ENCODE measurements at places on chromosomes 12 and 14.

DNA sequence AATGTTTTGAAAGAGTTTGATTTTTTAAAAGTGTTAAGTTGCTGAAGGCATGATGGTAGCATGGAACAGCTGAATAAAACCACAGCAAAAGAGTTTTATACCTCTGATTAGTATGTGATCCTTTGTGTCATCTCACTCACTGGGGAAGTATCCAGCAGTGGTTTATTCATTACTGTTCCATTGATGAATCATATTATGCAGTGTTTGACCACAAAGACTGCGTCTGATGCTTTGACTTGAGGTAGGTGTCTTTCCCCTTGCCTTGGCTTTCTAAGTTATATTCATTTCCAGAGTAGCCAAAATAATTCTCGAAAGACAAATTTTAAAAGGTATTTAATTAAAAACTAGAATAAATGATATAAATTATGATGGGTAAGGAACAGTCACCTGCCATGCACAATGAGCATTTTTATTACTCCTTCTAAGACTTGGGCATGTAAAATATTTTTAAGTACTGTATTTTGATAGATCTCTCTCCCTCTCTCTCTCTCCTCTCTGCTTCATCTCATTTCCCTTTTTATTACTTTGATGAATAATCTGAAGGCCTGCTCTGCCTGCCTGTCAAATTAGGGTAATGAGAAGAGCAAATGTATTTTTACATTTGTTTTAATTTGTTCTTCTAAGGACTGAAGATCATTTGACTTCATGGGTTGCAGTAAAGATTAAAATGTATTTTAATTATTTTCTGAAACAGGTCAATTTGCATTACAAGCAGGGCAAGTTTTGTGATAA, 164.9 kb downstream of the NAV3 start:
- DNase-seq: peak; percentile 65

GRCh38 chr14:31045501-31046080, 19.4 kb upstream of the STRN3 start:
- DNase-seq: no peak

- peak; percentile 11 for DNase-seq
These were observed 365.6 kb downstream of the BCL11B start for GRCh38 chr14:98906123-98906995.

DNA sequence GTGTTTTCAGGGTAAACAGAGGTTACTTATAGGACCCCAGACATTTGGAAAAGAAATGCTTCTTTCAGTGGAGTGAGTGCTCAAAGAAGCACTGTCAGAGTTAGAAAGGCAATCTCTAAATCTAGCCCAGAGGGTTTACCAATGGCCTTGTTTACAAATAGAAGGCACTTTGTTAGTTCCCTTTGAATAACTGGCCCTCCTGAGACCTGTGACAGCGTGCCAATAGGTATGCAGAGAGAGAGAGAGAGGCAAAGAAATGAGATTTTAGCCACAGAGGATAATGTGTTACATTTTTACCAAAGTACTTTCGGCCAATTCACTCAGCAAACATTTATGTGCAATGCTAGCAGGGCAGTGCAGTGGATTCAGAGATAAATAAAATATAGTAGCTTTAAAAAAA, 41.9 kb downstream of the TPH2 start:
- no peak for DNase-seq

DNA sequence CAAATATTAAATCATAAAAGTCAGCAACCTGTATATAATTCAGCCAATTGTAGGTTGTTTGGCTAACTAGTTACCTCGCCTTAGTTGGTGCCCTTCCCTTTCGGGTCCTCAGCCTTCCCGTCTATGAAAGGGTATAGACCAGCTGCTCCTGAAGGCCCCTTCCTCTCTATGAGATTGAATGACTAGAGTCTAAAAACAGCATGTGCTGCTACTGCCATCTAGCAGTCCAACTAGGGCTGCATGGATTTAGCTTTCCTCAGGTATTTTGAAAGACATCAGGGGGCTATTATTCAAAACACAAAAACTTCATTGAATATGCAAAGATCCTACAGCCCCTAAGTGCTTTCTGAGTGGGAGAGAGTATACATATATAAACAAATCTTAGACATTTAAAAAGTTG, 37.0 kb upstream of the TMEM263 start:
- no peak for DNase-seq

- no peak for DNase-seq
These were observed 10.8 kb downstream of the TSPAN9 start for GRCh38 chr12:3087758-3088650.

GRCh38 chr12:27551172-27551840, 27.3 kb downstream of the PPFIBP1 start:
- no peak for DNase-seq

GRCh38 chr14:21626491-21627230, 8.1 kb downstream of the OR10G2 start:
- no peak for DNase-seq

GRCh38 chr12:7047306-7047705, 13.2 kb upstream of the C1S start:
- no peak for DNase-seq

GRCh38 chr12:76329159-76329558, 19.1 kb downstream of the BBS10 start:
- peak; percentile 82 for DNase-seq

DNA sequence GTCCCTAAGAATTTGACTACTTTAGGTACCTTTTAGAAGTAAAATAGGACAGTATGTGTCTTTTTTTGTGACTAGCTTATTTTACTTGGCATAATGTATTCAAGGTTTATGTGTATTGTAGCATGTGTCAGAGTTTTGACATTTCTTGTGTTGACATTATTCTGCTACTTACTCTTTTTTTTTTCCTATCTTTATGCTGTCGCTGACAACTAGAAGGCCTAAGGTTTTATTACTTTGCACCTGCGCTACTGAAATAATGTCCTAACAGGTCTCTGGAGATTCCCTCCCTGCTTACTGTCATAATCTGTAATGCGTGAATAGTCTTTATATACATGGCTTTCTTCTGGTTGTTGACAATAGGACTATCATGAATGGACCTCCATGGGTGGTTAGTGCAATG, 43.0 kb downstream of the PDE3A start:
- DNase-seq: no peak

Measured in fibroblast of skin of left quadriceps (primary cell).